ENCODE measurements at places on chromosomes 11 and 22.

GRCh38 chr11:67626970-67627369 is 2.8 kb downstream of the NUDT8 start:
- DNase-seq, result no peak

- no peak for DNase-seq
These were observed at the start of gene RIC3 for GRCh38 chr11:8168485-8169257. Gene RIC3, minus strand, starts transcription at chr11:8169025. Its CDS starts 36 bp downstream, at chr11:8168989.

- no peak for DNase-seq
These were observed 61.6 kb downstream of the CASP12 start for GRCh38 chr11:104836691-104837090.

DNA sequence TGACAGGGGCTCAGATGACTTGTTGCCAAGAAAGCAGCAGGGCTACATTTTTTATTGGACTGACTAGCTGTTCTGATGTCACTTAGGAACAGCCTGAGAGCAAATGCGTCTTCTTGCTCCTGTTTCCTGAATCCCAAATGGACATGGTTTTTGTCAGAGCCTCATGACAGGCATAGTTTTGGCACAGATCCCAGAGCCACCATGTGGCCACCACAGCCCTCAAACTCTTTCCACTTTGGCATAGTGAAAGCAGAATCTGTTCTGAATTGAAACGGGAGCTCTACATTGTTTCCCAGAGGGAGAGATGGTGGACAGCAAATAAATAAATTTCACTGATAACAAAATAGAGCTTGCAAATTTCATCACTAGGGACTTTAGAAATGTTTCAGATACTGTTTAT is 222.2 kb downstream of the C11orf87 start:
- peak; percentile 93 for DNase-seq

- no peak for DNase-seq
These were observed 704.0 kb downstream of the KCNA4 start for GRCh38 chr11:29312812-29313211.

GRCh38 chr11:90204832-90205646 is 17.8 kb downstream of the CHORDC1 start:
- DNase-seq, result peak; percentile 76

- DNase-seq, result no peak
These were observed 29.9 kb downstream of the FGF4 start for GRCh38 chr11:69745201-69745600.

DNA sequence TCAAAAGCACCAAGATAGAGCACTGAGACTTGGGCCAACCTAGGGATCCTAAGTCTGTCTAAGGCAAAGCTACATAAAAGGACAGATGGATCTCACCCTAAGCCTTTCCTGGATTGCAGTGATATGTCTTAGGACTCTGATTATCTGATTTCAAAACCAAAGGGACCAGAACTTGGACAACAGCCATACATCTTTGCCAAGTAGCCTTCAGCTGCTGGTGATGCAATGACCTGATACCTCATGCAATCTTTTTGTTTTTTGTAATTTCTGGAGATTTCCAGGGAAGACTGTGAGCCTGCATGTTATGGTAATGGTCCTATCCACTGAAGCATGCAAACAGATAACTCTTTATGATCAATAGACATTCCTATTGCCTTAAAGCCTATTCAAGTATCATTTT is 230.4 kb upstream of the MTNR1B start:
- no peak for DNase-seq

- DNase-seq, result peak; percentile 94
These were observed 34.4 kb upstream of the SUSD2 start for GRCh38 chr22:24146791-24147353.

DNA sequence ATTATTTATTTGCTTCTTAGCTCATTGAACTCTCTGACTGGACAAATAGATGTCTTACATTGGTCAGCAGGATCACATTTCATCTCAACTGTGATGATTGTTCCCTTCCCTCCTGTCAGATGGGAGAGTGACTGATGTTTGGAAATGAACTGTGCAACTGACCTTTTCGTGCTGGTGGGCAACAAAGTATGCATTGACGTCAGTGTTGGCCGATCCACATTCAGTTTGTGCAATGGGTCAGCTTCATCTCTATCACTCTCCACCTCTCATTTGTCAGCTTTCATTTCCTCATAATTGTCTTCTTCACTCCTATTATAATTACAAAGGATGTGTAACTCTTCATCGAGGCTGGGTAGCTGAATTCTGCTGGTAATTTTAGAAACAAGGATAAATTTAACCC is 71.3 kb downstream of the PPP2R1B start:
- DNase-seq, result peak; percentile 90

- no peak for DNase-seq
These were observed 4.9 kb downstream of the TLCD5 start for GRCh38 chr11:120330045-120330444.

DNA sequence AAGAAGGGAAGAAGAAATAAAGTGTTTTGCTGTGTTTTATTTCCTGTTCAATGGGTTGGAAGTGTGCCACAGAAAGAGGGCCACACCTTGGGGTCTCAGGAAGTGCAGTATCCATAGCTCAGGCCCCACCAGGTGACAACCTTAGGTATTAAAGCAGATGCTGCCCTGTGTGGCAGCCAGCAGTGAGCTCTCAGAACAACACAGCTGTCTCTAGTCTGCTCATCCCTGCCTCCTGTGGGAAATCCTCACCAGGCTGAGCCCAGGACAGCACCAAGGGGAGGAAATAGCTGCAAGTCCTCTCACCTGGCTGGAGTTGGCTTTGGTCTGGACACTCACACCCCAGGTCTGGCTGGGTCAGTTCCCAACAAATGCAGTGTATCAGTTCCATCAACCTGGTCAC is 25.1 kb downstream of the ARL14EP start:
- DNase-seq, result no peak

GRCh38 chr11:103279821-103280220 is 170.6 kb downstream of the DYNC2H1 start:
- DNase-seq, result no peak

DNA sequence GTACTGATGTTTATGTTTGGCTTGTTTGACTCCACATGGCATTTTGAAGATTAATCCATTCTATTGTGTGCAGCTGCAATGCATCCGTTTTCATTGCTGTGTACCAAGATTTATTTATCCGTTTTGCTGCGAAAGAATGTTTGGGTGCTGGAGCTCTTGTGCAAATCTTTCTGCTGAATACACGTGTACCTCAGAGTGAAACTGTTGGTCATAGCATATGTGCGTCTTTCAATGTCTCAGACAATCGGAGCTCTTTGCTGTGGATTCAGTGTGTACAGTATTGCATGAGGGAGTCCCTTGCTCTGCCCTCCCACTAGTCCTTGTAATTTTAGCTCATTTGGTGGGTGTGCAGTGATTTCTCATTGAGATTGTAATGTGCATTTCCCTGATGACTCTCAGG is 545.4 kb downstream of the TBC1D22A start:
- no peak for DNase-seq

GRCh38 chr11:1810761-1811160 is 24.0 kb upstream of the SYT8 start:
- no peak for DNase-seq

DNA sequence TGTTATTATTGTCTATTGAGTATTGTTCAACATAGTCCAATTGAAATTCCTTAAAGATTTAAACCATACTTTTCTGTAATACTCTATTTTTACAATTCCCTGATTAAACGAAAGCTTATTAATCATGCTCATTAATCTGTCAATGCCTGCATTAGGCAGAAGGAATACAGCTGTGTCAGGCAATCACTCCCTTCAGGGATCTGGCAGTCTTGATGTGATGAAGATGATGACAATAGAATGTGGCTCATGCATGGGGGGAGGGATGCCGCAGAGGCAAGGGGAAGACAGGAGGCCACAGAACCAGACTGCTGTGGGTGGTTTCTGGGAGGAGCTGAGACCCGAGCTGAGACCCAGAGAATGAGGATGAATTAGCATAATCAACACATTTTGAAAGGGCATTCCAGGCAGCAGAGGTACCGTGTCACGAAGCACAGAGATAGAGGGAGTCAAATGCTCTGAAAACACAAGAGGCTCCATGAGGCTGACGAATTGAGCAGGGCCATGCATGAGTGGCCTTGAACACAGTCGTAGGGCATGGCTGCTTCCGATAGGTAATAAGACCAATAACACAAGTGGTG is 1075.5 kb downstream of the OPCML start:
- DNase-seq, result no peak

GRCh38 chr11:128884703-128885338 is 6.3 kb upstream of the KCNJ5 start:
- DNase-seq, result peak; percentile 62

DNA sequence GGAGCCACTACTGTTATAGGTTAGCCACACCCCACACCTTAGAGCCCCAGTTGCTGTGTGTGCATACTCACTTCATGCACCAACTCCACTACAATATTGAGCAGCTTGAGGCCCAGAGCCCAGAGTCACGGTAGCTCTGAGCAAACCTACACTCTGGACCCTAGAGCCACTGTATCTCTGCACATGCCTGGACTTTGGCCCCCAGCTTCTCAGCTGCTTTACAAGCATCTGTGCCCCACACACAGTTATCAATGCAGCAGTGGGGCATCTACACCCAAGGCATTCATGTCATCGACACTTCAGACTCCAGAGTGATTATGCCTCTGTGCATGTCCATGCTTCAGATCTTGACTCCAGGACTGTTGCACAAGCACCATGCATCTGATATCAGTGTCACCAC is 2.3 kb upstream of the OR5B12 start:
- DNase-seq, result no peak

GRCh38 chr22:40766956-40767355 is 52.2 kb downstream of the SLC25A17 start:
- DNase-seq, result no peak
